ENCODE measurements at places on chromosomes 6 and 20.
A peak's percentile ranks its signal among the peaks of the same experiment; 100 is the strongest.

DNA sequence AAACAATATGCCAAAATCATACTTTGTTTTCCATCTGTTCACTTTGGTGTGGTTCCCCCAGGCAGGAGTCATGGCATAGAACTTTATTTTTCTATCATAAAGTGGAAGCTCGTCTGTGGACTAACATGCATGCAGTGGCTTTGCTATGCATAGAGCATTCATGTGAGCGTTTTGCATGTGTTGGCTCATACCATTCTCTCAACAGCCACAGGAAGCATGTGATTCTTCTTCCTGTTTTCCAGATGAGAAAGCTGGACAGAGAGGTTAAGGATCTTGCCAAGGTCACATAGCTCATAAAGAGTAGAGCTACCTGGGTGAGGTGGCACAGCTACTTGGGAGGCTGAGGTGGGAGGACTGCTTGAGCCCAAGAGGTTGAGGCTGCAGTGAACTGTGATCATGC is 123.4 kb upstream of the HDGFL1 start:
- no peak for DNase-seq

- peak; percentile 46 for DNase-seq
Measured at GRCh38 chr20:53939572-53940359, 130.6 kb downstream of the BCAS1 start.

DNA sequence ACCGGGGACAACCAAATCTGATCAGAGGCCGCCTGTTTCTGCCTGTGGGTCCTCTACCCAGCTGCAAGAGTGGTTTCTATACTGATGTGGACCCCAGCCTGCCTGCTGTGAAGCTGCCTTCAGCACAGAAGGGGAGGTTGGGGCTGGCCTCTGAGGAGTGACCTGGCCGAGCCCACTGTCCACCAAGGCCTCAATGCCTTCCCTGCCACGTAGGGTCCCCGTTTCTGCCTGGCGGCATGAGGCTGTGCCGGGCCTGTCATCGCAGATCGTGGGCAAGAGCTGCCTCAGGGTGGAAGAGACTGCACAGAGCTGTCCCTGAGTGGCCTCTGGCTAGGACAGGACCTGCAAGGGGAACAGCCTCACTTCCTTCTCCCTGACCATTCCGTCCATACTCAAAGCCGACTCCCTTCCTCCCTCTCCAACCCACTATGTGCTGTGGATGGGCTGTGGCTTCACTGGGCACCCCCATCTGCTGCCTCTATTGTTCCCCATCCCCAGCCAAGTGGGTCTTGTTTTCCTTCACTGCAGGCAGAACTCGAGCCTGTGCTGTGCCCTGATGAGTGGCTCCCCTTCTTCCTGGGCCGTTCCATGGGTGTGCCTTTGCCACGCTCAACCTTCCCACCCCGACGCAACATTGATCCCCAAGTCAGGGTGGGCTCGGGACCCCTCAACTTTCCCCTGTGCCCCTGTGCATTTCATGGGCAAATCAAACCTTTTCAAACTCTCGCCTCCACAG is 60.3 kb downstream of the ERMARD start:
- no peak for DNase-seq

DNA sequence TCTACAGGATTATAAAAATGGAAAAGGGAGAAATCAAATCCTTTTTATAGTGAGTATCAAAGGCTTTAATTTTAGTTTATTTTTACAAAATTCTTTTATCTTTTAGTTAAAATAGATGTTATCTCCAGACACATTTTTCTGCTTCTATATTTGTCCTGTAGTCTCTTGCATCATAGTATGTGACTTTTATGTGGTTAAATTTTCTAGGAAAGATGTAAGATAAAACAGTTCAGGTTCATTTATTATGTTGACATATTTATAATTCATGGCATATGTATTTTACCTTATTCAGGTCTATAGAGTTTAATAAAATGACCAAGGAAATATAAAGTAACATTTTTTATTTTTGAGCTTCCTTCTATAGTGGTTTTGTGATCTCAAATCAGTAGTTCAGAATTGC is 52.7 kb upstream of the PRL start:
- no peak for DNase-seq

- DNase-seq, result peak; percentile 50
Measured at GRCh38 chr20:17610566-17611289, 40.9 kb downstream of the DSTN start.

DNA sequence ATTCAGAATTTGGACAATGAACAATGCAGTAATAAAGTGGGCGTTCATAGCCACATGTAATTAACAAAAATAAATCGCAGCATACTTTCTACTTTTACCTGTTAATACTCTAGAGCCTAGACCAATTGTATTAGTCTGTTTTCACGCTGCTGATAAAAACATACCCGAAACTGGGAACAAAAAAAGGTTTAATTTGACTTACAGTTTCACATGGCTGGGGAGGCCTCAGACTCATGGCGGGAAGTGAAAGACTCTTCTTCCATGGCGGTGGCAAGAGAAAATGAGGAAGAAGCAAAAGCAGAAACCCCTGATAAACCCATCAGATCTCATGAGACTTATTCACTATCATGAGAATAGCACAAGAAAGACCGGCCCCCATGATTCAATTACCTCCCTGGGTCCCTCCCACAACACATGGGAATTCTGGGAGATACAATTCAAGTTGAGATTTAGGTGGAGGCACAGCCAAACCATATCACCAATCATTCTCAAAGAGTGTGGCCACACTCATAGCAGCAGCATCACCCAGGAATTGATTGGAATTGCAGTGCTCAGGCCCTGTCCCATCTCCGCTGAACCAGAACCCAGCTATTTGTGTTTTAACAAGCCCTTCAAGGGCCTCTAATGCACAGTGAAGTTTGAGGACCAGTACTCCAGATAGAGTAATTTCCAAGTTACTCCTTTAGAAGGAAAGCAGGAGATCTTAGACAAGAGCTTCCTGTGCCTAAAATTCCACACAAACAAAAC is 650.0 kb downstream of the KIF16B start:
- DNase-seq, result no peak

DNA sequence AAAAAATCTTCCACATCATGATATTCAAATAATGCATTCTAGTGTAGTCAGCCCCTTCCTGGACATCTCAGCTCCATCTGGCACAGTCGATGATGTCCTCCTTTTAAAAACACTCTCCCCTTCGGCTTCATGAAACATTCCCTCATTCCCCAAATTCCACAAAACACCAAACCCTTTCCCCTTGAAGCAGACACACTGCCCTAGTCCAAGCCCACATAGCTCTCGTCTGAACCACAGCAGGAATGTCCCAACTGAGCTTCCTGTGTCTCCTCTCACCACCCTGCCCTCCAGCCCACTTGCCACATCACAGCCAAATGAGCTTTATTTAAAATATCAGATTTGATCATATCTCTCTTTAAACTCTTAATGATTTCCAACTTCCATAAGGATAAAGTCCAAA is 106.4 kb upstream of the CARMIL1 start:
- DNase-seq, result no peak

DNA sequence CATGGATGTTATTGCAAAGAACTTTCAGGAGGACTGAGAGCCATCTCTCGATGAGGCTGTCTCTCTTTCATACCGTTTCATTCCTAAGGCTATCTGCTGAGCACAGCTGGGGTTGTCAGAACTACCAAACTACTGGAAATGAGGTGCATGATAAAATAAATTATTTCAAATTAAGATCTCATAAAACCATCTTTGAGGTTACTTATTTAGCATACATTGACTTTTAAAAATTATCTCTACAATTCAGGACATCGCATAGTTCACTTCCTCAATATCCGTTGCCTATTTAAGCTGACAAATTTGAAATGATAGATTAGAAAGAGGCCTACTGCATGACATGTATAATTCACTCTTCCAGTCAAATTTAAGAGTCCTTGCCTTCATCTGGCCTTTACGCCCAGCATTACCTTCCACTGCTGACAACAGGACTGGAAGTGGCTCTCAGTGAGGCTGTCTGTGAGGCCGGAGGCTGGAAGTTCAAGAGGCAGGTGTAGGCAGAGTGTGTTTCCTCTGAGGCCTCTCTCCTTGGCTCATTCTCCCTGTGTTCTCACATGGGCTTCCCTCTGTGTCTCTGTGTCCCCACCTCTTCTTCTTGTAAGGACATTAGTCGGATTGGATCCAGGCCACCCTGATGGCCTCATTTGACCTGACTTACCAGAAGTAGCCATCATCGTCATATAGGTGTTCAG is 12.8 kb upstream of the DUSP22 start:
- no peak for DNase-seq

DNA sequence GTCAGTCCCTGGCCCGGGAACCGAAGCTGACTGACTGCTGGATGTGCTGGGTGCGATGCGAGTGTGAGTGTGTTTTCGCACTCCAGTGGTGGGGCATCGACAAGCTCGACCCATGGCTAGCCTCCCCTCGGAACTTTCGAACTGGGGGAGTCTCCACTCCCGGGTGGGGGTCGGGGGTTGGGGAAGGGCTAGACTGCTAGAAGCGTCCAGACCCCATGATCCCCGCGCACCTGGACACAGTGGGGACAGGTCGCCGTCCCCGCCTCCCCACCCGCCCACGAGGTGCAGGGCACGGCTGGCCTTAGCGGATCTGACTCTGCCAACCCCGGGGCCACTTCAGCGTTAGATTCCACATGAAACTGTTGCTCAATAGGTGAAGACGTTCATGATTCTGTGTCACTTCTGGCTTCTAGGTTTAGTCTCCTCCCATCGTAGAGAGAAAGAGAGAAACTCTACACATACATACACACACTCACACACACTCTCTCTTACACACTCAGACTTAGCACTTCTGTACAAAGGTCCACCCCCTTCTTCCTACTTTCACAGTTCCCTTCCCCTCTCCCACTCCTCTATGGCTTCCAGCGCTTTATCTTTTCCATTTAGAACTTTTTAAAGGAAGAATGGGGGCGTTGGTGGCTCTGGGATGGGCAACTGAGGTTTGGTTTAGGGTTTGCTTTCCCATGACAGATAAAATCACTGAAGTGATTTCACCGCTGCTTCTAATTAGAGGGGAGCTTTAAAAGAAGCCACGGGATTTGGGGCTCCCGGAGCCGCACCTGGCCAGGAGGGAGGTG is 5.1 kb upstream of the TFAP2A start:
- no peak for DNase-seq

DNA sequence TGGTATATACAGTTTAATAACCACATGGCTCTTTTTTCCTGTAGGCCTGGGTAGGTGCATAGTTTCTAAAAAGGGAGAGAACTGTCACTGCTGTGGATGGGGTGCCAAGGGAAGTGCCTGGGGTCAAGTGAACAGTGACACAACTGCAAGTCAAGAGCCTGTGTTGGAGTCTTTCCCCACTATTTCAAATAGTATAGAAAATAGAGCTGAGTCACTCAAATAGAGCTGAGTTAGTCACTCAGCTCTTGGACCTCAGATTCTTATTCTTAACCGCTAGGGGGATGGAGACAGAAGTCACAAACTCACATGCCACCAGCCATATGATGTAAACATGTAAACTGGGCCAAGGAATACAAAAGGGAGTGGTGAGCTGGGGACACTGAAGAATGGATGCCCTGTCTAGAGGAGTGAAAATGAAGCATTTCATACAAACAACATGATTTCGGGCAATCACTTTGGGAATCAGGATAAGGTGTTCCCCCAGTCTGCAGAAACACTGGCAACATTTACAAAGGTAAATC is 2.1 kb downstream of the NQO2 start:
- no peak for DNase-seq

DNA sequence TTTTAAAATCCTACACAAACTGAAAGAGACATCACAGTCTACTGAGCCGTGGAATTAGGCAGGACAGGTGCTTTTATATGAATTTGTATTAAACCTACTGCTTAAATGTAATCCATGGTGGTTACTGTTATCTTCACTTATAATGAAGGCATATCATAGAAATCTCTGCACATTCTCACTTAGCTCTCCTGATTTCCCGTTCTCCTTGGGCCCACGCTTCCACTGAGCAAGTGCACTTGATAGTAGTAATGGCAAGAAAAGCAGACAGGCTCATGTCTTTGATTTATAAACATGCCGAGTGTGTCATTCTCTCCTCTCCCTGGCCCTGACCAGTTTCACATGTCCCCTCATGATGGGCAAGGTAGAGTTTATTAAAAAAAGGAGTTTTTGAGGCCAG is 186.3 kb downstream of the HIVEP2 start:
- no peak for DNase-seq

- no peak for DNase-seq
Measured at GRCh38 chr6:138666636-138667035, 106.9 kb upstream of the CCDC28A start.

DNA sequence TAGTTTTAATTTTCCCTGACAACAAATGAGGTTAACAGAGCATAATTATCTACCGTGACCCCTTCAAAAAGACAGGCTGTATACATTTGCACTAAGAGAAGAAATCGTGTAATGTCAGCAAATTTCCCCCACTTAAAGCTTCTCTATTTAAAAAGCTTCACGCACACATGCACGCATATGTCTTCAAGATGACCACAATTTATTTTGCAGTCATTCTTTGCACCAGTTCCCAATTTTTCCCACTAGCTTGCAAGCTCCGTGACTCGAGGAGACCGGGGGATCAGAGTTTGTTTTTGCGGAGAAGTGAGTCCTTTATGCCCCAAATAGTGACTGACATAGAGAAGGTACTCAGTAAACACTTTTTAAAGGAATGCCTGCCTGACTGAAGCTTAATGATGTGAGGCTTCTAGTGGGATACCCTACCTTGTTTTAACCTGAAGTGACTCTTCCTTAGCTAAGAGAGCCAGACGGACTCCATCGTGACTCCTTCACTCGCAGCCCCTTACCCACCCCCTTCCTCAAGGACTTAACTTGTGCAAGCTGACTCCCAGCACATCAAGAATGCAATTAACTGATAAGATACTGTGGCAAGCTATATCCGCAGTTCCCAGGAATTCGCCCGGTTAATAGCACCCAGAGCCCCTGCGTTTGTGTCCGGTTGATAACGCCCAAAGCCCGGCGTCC is 9.3 kb upstream of the NQO2 start:
- no peak for DNase-seq

GRCh38 chr6:139291813-139292619 is at the start of gene TXLNB:
Gene TXLNB (minus strand): TSS chr6:139291998. CDS start chr6:139288899, 3,099 bp downstream.
- DNase-seq, result peak; percentile 79

GRCh38 chr6:22025468-22026163 is 271.2 kb downstream of the PRL start:
- DNase-seq, result no peak

DNA sequence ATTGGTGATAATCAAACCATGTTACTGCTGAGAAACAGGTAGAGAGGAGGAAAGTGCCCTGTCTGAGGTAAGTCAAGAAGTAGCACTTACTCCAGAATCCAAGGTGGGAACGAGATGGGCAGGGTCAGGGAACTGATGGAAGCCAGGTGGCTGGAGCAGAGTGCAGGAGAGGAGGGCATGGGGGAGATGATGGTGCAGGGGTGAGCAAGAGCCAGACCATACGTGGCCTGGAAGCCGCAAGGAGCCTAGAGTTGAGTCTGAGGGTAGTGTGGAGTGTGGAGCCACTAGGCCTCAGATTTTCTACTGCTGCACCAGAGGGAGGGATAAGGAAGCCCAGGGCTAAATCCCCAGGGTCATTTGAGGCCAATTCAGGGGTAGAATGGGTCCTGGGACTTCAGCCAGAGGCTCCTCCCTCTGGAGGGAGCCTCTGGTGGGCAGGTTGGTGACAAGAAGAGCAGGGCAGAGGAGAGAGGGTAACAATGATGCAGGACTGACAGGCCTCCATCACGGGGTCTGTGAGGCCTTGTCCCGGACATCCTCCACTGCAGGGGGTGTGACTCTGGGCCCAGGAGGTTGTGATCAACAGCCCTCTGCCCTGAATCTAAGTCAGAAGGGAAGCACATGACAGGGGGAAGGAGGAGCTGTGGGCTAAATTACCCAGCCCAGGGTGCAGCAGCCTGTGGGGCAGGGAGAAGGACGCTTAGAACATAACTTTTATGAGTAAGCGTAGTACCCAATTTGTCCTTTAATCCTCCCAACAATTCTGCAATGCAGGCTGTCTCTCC is 28.7 kb downstream of the COX4I2 start:
- peak; percentile 21 for DNase-seq

GRCh38 chr6:88683734-88684133 is 279.7 kb downstream of the RNGTT start:
- no peak for DNase-seq

Data from central memory CD8-positive, alpha-beta T cell (primary cell).